ENCODE measurements at places on chromosomes 1 and 21.

GRCh38 chr1:245458761-245459174 is 304.0 kb downstream of the KIF26B start:
- no peak for DNase-seq

- no peak for DNase-seq
Observed at GRCh38 chr1:28143496-28144202, 32.8 kb downstream of the PTAFR start.

- no peak for DNase-seq
Observed at GRCh38 chr21:40929833-40930232, 82.9 kb upstream of the DSCAM start.

DNA sequence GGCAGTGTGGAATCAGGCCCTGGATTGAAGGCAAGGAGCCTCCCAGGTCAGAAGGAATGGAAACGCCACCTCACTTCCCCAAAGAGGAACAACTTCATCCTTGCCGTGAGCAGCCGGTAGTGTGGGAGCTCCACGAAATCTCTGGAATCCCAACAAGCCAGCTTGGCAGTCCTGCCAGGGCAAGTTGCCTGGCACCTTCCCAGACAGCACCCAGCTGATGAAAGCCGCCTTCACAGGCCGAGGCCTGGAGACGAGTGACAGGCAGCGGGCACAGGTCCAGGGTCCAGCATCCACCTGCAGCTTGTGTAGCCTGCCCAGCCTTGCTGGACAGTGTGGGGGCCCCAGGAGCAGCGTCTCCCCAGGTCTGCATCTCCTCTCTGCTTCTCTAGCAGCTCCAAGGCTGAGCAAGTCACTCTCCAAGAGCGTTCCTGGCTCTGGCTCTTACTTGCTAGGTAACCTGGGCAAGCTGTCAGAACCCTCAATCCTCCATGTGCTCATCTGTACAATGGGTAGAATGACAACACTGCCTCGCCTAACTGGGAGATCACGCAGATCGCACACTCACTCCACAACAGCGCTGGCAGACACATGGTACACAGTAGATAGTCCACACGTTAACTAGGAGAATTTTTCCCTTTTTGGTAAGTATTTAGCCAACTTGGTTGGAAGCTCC is 43.0 kb downstream of the ACOT7 start:
- DNase-seq, result no peak

- no peak for DNase-seq
Observed at GRCh38 chr1:156551869-156552268, 20.5 kb downstream of the IQGAP3 start.

- no peak for DNase-seq
Observed at GRCh38 chr1:6588893-6589520, 9.2 kb downstream of the ZBTB48 start.

DNA sequence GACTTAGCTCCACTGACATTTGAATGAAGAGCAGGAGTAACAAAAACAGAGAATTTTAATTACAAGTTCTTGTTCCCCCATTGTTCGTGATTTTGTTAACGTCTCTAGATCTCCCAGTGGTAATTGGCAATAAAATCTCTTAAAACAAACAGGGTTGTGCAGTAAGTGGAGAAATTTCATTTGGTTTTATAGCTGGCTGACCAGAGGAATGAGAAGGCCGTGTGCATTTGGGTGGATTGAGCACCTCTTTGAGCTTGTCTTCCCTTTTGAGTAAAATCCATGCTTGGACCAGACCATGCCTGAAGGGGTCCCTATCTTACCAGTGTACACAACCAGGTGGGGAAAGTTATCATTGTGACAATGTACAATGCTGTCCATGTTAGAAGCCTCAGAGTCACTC is 137.8 kb downstream of the HIVEP3 start:
- no peak for DNase-seq

- no peak for DNase-seq
Observed at GRCh38 chr1:243642936-243643335, 207.1 kb downstream of the AKT3 start.

DNA sequence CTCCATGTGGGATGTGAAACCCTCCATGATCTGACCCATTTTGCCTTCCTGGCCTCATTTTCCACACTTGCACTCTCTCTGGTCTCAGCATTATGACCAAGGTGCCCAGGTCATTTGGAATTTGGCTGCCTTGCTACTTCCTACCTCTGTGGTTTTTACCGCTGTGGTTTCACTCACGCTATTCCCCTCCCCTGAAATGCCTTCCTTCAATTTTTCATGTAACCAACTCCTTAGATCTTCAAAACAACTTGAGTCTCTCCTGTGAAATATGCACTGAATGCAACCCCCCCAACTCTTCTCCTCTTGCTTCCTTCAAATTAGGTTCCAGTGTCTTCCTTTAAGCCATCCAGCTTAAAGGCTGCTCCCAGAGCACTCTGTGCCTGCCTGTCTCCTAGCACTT is 50.1 kb downstream of the PHC2 start:
- no peak for DNase-seq

Measured in activated CD4-positive, alpha-beta T cell treated with anti-CD3 and anti-CD28 coated beads for 24 hours (primary cell).